NCI-H187 treated with DMSO at 0.1 percent for 48 hours (cell line): ENCODE measurements at places on chromosomes 7 and 10.

DNA sequence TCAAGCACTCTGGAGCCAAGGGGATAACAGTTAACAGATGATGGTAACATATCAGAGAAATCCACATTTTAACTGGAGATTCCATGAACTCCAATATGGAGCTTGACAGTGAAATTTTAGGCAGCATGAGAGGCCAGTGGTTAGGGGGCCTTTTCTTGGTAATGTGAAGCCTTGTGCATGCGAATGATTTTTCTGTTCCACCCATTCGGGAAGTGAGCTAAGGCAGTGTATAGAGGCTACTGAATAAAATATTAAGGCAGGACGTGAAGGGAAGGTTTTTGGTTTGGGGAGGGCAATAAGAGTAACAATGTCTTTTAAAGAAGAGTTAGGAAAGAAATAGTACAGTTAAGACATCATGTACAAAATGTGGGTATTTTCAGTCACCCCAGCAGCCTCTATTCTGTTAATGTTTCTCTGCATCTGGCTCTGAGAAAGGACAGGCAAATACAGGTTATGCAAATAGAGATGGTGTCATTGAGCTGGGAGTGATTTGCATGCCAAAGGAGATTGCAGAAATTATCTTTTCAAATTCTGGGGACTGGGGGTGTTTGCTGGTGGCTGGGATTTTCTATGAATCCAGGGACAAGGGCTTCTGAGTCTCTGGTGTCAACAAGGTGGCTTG, 6.8 kb upstream of the TAS2R60 start:
- DNase-seq: no peak

GRCh38 chr7:21243265-21243664, 184.6 kb upstream of the SP4 start:
- DNase-seq: no peak

DNA sequence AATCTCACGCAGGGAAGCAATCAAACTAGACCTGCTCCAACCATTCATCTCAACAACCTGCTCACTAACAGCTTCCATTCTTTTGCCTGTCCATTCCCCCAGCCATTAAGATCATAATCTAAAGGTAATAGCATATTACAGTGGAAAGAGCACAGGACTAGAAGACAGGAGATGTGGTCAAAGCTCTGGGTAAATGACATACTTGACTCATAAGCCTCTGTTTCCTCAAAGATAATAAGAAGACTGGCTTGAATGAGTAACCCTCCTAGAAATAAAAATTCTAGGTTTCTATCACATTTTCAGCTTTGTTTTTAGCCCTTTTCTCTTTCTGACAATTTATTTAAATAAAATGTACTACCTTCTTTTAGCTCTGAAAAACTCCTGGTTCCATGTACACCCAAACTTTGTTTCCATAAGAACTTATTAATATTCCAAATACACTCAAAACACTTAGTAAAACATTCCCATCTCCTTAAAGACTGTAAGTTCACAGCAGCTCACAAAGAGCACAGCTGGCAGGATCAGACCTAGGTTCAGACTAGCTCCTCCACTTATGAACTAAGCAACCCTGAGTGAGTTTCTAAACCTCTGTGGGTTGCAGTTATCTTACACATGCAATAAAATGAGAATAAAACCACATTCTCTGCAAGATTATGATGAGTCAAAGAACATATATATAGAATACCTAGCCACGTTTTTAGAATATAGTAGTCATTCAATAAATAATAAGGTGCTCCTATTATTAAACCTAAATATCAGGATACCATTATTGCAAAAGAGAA, 11.6 kb downstream of the FAM204A start:
- no peak for DNase-seq

DNA sequence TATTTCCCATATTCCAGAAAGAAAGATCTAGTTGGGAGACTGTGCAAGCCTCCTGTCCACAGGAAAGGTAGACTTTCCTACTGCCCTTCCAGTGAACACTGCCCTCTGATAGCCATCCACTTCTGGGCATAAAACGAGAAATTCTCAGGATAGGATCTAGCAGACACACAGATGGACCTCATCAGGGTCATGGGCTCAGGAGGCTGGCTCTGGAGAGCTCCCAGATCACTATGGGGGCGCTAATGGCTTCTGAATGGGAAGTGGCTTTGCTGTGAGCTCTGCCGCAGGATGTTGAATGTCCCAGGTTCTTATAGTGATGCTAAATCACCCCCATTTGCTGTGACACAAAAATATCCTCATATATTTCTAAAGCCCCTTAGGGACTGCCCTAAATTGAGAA, 77.1 kb downstream of the SVIL start:
- no peak for DNase-seq

DNA sequence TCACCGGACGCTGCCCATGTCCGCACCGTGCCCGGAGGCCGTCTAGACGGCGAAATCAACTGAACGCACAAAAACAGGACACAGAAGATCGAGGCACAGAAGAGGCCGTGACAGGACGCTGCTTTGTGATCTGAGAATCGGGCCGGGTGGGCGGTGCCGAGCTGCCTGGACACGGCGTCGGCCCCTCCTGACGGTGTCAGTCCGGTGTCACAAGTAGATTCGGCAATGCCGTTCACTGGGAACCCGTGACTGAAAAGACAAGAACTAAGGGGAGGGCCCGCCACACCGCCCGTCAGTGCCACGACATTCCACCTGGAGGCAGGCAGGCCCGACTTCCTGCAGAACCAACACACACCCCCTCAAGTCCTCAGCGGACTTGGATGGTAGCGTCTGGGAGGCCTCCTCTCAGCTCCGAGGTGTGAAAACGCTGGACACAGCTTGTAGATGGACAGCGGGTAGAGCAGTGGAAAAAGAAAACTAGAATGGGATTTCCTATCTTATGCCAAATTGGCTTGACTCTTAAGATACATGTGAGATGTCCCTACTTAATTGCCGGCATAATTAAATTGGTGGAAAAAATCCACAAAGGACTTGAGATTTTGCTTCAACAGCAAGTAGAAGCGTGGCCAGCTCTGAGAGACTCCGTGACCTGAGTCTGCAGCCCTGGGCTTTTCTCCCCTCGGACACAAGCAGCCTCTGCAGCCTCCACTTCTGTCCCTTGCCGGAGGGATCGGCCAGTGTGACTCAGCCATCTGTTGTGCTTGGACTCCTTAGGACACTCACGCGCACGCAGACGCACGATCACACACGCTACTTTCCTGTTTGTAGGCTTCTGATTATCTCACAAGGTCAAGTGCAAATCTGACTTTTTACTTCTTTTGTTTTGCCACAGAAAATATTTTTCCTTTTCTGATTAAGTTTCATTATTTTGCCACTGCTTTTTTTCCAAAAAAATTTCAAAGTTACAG, 269.0 kb downstream of the DIP2C start:
- no peak for DNase-seq

GRCh38 chr10:106011250-106011649, 1153.3 kb downstream of the SORCS1 start:
- DNase-seq: no peak
